NCI-H2081 (cell line): ENCODE measurements at places on chromosomes 13 and 19.

- no peak for DNase-seq
These were observed 21.3 kb downstream of the VRK3 start for GRCh38 chr19:50003810-50004419.

DNA sequence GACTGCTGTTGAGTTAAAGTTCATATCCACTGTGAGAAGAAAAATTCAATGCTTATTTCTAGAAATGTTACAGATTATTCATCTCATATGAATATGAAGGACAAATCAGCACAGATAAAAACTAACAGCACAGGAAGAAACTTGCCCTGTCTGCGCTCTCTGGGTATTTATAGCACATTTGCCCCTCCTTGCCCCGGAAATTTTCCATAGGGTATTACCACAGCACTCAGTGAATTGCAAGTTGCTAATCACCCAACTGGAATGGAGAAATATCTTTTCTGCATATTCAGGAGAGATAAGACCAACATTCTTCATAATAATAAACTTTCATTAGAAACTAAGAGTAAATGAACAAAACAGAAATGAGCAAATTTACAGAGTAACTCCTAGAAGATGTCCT is 318.0 kb upstream of the KLF12 start:
- DNase-seq, result no peak

DNA sequence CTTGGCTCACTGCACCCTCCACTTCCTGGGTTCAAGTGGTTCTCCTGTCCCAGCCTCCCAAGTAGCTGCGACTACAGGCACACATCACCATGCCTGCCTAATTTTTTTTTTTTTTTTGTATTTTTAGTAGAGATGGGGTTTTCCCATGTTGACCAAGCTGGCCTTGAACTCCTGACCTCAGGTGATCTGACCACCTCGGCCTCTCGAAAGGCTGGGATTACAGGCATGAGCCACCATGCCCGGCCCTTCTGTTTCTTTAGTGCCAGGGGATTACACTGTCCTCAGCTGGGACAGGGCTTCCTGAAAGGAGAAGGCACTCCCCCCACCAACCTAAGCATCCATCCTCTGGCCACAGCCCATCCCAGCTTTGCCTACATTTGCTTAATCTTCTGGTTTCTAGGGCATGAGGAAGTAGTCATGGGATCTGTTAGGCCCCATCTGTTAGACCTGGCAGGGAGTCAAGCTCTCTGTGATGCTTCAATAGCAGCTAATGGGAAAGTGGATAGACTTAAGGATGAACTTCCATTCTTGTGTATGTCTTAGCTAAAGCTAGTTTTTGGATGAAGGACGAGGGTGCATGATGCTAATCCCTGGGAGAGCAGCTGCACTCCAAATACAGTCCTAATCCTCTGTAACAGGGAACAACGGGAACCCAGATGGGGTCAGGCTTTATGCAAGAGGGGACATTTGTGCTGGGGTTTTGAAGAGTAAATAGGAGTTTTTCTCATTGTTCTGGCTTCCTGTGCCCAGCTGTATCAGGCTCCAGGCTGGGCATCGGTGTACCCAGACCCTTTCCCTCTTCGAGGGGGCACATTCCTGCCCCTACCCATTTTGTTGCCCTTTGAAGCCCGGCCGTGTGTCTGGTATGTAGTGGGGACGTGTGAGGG is 2.6 kb downstream of the VAV1 start:
- DNase-seq, result no peak

GRCh38 chr13:43879755-43880181 is at the start of gene LACC1:
Gene LACC1 (plus strand): TSS chr13:43879904. CDS start chr13:43880986, 1,082 bp downstream.
- no peak for DNase-seq

GRCh38 chr13:28106976-28107375 is 6.6 kb upstream of the FLT3 start:
- no peak for DNase-seq

- DNase-seq, result no peak
These were observed 148.3 kb downstream of the HS6ST3 start for GRCh38 chr13:96238241-96238640.

DNA sequence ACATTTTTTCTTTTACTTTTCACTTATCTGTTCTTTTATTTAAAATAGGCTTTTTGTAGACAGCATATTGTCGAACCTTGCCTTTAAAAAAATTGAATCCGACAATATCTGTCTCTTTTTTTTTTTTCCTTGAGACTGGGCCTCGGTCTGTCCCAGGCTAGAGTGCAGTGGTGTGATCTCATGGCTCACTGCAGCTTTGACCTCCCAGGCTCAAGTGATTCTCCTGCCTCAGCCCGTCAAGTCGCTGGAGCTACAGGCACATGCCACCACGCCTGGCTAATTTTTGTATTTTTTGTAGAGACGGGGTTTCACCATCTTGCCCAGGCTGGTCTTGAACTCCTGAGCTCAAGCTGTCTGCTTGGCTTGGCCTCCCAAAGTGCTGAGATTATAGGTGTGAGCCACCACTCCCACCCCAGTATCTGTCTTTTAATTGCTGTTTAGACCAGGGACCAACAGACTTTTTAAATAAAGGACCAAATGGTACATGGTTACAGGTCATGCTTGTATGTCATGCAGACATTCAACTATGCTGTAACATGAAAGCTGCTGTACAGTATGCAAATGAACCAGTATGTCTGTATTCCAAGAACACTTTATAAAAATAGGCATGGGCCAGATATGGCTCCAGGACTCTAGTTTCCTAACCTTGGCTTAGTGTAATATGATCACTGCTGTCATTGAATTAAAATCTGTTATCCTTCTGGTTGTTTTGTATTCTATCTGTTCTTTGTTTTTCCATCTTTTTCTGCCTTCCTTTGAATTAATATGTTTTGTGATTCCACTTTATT is 80.3 kb downstream of the GJA3 start:
- DNase-seq, result no peak

DNA sequence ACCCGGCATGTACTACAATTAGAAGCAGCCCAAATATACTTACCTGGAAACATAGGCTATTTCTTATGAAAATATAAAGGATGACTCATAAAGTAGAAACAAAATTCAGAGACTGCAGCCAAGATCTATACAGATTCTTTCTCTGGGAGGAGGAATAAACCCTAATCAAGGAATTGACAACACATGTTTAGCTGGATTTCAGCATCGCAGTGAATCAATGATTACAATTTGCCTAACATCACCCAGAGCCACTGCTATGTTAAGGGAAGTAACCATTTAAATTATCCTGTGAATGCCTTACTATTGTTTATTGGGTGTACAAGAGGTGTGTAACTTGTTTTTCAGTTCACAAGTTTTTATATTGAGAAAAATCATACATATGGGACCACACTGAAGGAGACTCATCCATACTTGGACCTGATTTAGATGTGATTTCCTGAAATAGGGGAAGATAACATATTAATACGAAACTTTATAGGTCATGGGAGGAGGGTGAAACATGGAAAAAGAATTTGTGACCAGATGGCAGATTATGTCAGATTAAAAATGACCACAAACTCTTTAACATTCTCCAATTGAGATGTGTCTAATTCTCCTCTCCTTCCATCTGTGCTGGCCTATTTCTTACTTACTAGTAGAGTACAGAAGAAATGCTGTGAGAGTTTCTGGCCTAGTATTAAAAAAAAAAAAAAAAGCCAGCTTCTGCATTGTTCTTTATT is 1168.4 kb downstream of the SLITRK1 start:
- no peak for DNase-seq
